NB4 (cell line): ENCODE measurements at places on chromosomes 11 and 22.

DNA sequence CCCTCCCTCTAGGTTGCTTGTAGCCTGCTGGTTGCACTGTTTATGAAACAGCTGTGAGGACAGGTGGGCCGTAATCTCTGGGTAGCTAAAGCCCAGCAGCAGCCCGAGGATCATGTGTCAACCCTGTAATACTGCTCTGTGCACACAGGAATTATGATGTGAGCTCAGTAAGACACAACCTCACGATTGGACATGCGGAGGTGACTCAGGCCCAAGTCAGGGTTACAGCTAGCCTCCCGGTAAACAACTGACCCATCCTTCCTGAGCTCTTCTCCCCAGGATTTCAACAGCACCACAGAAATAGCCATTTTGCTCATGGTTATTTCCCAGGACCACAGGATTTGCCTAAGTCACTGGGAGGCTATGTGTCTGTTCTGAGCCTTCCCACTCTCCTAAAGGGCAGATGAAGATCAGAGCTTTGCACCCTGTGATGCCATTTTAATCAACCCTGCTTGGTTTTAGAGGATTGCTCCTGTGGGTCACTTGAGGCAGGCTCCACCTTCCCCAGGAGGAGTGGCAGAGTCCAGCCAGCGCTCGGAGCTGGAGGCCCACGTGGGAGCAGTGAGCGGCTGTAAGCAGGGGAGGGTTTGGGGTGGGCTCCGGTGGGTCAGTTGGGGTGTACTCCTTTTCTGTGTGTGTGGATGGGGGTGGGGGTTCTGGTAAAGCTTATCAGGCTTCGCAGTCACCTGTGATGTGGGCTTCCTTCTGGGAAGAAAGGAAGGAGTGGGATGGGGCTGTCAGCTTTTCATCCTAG, at the start of gene AMPD3:
Gene AMPD3 (plus strand): TSS at position 387 of the 754 bp plus-strand sequence. CDS start 6,256 bp downstream, outside the sequence.
- DNase-seq = peak; percentile 67

DNA sequence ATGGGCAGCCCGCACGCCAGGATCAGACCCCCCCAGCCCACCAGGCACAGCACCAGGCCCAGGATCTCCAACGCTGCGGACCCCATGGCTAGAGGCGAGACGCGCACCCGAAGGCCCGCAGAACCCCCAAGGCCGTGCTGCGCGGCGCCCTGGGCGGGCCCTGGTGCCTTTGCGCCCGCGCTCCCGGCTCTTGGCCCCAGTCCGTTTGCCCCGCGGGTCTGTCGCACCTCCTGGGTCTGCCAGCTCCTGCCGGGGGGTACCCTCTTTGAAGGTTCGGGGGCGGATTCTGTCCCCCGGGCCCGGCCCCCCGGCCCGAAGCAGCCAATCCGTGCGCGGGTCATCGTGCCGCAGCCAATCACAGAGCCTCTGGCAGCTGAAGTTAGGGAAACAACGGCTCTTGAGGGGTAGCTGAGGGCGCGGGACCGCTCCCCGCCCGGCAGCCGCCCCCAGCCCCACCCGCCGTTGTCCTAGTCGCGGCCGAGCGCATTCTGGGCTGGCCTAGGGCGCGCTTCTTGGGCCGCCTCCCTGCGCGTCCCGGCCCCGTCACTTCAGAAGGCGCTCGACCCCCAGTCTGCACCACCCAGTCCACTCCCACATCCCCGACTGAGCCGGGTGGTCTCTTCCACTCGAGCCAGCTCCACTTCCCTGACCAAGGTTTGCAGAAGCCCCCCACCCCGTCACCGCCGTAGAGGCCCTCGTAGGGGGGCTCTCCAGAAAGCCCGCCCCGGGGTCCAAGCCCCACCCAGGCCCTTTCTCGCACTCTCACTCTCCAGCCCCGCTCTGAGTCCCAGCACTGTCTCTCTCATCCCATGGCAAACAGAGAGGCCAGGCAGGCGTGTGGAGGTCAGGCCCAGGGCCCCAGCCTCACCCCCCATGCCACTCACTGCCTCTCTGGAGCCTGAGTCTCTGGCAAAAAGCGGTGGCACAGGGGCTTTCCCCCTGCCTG, at the start of gene CLDN5:
Gene CLDN5 (minus strand): TSS at position 241 of the 946 bp plus-strand sequence. CDS start 155 bp downstream, at position 86.
- no peak for DNase-seq

- DNase-seq = peak; percentile 99
These were observed at the start of gene CCDC15 for GRCh38 chr11:124953753-124954589. TSS of gene CCDC15 (plus strand) at chr11:124954202. CDS start at chr11:124954733, 531 bp downstream.

- DNase-seq = peak; percentile 31
These were observed 393.5 kb downstream of the BUD13 start for GRCh38 chr11:116379185-116379828.
